ENCODE measurements at places on chromosomes 4 and X.
A peak's percentile ranks its signal among the peaks of the same experiment; 100 is the strongest.

- no peak for DNase-seq
Observed at GRCh38 chr4:113293674-113294073, 244.2 kb downstream of the ANK2 start.

- DNase-seq: no peak
Observed at GRCh38 chr4:100489305-100489704, 28.5 kb downstream of the EMCN start.

- DNase-seq: no peak
Observed at GRCh38 chrX:70806081-70806480, 102.4 kb downstream of the TEX11 start.

- DNase-seq: peak; percentile 49
Observed at GRCh38 chr4:170259631-170260153, 169.9 kb upstream of the AADAT start.

GRCh38 chr4:131084997-131085396 lies 1989.0 kb downstream of the C4orf33 start:
- no peak for DNase-seq

DNA sequence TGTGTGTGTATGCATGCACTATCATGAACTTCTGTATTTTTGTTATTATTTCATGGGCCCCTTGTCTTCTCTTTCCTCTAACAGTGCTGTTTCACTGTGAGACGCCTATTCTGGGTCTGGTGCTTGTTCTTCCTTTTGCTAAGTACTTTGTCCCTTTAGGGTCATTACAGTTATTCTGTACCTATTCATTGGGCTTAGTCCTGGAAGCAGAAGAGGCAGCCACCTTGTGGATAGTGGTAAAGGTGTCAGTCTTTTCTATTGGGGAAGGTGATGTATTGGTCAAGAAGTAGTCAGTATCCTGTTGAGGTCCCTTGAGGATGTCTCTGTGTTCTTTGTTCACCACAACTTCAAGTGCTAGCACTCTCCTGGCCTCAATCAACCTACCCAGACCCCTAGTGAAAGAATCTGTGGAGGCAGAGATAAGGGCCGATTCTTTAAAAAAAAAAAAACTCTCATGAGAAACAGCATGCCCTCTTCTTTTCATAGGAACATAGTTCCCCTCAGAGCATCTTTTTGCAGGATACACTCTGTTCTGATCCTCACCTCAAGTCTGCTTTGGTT lies 593.8 kb downstream of the SPRY1 start:
- DNase-seq: no peak

DNA sequence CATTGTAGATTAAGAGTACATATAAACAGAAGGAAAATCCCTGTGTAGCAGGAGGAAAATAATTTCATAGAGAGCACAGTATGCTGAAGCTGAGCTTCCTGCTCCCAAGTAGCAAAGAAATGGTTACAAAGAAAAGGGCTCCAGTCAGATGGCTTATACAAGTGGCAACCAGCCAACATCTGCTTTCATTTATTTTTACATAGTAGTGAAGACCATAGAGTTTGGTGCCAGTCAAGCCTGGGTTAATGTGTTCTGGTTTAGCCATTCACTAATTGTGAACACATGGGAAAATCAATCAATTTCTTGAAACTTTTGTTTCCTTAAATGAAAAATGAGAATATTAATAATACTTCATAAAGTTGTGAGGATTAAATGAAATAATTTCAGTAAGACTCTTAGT lies 111.3 kb upstream of the ELOVL6 start:
- no peak for DNase-seq

DNA sequence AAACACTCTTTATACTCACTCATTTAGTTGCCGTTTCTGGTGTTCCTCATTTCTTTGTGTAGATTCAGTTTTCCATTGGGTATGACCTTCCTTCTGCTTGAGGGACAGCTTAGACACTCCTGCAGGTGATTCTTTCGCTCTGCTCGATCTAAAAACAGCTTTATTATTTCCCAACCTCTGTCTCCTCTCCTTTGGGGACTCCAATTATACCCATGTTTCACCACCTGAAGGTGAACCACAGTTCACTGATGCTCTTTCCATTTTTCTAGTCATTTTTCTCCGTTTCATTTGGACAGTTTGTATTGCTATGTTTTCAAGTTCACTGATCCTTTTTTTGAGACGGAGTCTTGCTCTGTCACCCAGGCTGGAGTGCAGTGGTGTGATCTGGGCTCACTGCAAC lies 4.6 kb upstream of the FGFRL1 start:
- DNase-seq: no peak

DNA sequence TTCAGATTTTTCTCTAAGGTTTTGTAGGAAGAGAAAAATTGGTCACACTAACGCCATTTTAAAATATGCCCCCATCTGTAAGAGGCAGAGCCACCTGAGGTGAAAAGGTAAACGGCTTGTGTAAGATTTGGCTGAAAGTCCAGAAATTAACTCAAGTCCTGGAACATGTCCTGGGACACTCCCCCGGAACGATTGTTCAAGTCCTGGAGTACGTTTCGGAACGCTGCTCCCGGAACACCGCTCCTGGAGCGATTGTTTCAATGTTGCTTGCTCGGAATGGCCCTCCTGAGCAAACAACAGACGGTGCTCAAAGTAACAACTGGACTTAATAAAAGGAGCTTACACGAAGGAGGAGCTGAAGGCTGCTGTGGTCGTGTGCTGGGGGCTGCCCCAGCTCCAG lies 796.5 kb upstream of the SLIT2 start:
- DNase-seq: no peak

DNA sequence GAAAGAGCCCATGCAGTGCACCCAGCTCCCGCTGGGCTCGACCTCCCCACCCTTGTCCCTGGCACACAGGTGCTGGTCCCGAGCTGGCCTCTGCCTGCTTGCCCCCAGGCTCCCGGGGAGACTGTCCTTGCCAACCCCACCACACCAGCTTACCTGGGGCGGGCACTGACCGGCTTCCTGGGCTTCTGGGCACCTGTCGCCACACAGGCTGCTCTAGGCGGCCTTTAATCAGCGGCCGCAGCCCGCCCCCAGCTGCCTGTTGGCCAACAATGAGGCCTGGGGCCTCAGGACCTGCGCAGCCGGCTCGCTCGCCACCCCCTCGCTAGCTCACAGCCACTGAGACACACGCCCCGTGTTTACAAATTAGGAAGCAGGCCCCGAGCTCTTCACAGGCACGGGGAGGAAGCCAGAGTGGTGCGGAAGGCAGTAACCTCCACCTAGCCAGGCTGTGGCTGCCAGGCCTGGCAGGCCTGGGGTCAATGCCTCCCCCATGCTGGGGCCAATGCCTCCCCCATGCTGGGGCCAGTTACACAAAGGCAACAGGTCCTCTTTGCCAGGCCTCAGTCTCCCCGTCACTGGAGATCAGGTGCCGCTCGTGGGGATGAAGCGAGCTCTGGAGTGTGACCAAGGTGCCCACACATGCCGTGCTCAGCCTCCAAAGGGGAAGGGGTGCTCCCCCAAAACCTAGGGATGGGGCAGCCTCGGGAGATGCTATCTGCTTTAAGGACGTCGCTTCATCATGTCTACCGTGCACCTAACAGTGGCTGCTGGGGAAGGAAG lies at the start of gene TREX2:
TSS of gene TREX2 (minus strand) at position 201 of the 780 bp plus-strand sequence. CDS start 626 bp downstream, outside the sequence.
- DNase-seq: no peak

GRCh38 chrX:72041176-72041575 lies 90.5 kb downstream of the RTL5 start:
- no peak for DNase-seq

GRCh38 chrX:47618923-47619485 lies 653 bp downstream of the SYN1 start:
- no peak for DNase-seq

DNA sequence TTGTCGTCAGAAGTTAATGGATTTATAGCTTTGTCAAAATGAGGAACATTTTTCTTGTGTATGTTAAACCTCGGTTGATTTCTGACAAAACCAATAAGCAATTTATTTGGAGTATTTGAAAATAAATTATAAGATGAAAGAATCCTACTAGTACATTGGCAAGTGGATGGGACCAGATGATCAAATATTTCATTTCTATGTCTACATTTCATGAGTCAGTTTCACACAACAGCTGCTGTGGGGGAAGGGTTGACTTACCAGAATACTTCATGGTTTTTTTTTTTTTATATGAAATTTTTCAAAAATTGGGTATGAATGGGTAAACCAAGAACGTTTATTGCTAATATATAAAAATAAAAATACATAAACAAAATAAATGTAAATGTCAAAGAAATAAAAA lies 39.4 kb downstream of the RAPGEF2 start:
- DNase-seq: peak; percentile 43

GRCh38 chrX:72105436-72105835 lies 26.3 kb downstream of the RTL5 start:
- no peak for DNase-seq

DNA sequence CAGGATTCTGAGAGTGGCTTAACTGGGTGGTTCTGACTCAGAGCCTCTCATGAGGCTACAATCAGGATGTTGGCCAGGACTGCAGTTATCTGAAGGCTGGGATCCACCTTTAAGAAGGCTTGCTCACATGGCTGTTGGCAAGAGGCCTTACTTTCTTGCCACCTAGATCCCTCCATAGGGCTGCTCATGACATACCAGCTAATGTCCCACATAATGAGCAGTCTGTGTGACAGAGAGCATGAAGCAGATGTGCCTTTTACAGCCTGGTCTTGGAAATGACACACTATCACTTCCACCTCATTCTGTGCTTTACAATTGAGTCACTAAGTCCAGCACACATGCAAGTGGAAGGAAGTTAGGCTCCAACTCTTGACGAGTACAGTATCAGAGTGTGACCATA lies 4.3 kb upstream of the RBM3 start:
- DNase-seq: peak; percentile 26

DNA sequence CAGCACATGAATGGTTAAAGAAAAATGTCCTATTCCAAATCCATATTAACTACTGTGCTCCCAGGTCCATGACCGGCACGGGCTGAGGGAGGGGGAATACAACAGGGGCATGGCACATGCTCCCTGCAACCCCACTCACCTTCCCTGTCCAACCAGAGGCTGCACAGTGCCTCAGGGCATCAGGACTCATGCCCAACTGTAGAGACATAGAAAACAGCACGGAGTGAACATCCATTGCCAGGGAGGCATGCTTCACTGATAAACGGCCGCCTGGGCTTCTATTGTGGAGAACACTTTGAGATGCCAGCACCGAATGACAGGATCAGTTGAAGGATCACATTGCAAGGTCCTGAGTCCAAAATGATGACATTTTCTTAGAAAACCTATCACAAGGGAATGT lies 140.6 kb downstream of the STK32B start:
- DNase-seq: no peak

DNA sequence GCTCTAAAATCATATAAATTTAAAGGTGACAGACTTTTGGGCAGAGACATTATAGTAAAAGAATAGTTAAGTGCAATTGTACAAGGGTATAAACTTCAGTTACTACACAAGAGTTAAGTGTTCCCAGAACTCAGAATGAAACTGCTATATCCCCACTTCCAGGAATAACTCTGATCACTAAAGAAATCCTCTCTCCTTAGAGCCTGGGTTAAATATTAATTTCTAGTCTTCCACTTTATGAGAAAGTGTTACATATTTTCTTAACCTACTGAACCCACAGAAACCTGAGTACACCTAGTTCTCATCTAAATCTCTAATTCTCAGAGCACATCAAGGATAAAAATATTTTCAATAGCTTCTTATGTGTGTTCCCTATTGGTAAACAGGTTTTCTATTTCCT lies 99.1 kb upstream of the USP38 start:
- no peak for DNase-seq

- DNase-seq: no peak
Observed at GRCh38 chrX:51459125-51459524, 37.3 kb downstream of the NUDT11 start.

DNA sequence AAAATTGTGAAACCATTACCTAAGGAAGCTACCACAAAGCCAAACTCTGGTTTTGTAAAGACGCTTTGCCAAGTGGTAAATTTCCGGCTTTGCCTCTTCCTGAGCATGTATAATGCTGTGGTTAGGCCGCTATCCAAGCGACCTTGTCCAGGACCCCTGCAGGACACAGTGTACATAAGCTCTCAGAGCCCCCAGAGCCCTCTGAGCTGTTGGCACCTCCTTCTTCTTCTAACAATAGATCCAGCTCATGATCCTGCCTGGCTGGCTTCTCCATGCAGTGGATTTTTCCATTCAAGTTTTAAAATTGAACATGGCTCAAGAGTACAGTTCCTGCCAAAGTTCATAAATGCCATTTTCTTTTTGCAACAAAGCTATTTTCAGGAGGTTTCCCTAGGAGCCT lies 326.7 kb downstream of the MAPK10 start:
- peak; percentile 91 for DNase-seq

DNA sequence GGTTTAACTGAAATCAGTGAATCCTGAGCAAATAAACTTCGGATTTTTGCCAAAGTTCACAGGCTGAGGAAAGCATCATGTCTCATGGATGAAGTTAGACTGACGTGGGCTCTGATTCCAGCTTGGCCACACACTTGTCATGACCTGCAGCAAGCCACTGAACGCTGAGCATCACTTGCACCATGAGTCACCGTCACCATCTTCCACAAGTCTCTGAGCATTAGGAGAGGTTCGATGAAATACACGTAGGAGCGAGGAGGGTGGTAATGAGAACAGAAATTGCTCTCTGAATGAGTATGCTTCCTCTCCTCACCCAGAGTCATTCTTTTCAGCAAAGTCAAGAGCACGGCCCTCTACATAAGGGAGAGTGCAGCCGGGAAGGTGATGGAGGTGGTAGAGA lies 3.8 kb upstream of the TRIML2 start:
- DNase-seq: no peak

DNA sequence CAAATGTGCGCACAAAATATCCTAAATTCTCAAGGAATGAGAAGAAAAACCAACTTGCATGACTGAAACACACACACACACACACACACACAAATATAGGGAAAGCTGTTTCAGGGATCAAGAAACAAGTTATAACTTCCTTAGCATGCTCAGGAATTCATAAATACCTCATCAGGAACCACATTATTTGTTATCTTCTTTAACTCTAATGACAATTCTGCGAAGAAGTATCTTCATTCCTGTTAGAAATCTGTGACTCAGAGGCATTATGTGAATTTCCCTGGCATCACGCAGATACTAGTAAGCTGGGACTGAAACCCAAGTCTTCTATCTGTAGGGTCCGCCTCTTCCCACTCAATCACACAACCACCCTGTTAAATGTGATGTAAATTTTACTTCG lies 30.3 kb downstream of the TMPRSS11A start:
- no peak for DNase-seq

- DNase-seq: no peak
Observed at GRCh38 chrX:17738737-17739535, 1.6 kb downstream of the SCML1 start.

DNA sequence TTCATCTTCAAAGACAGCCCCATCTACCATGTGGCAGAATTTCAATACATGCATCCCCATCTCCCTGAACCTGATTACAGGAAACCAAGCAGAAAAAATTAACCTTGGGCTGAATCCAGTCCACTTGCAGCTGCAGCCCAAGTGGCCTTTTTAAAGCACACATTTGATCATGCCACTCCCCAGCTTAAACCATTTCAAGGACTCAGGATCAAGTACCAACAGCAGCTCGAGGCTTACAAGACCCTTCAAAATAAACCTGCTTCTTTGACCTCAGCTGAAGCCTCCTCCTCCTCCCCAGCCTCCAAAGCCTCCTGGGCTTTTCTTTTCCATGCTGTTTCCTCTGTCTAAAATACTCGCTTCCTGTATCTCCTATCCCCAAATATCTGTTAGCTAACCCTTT lies 50.7 kb upstream of the KIT start:
- DNase-seq: no peak

- DNase-seq: no peak
Observed at GRCh38 chrX:136822337-136823095, 41.8 kb upstream of the ARHGEF6 start.

GRCh38 chr4:147128787-147129186 lies 183.1 kb upstream of the TTC29 start:
- no peak for DNase-seq

- no peak for DNase-seq
Observed at GRCh38 chr4:172822331-172822730, 346.3 kb upstream of the GALNT7 start.
